ENCODE measurements at places on chromosomes 3 and 15.

DNA sequence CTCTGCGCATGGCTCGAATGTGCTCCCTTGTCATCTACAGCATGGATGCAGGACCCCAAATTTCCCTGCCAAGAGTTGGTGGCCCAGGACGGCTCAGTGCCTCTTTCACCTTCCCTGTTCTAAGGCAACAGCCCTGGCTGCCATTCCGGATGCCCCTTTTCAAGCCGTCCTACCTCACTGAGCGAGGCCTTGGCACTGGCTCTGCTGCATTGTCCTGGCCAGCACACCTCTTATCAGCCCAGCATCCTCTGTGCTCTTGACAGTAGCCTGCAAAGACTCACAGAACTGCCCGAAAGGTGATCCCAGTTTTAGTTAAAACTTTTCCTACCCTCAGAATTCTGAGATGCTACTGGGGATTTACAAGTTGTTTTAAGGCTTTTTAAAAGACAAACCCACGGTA lies 122.0 kb downstream of the MECOM start:
- DNase-seq, result no peak

DNA sequence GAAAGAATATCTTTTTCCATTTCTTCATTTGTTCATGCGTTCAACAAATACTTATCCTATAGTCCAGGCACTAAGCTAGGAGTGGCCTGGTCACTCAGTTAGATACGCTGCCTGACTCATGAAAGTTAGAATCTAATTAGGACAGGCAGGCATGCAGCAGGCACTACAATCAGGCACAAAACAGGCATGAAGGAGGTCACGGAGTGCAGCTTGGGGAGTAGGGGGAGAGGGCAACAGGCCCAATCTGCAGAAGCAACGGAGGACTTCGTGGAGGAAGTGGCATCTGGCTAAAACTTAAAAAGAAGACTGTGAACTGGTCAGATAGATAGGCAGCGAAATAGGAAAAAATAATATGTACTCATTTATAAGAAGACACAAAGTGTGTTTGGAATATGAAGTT lies 420.9 kb downstream of the MAGI1 start:
- no peak for DNase-seq

- DNase-seq, result no peak
These were observed 60.3 kb upstream of the PDZRN3 start for GRCh38 chr3:73685061-73685460.

DNA sequence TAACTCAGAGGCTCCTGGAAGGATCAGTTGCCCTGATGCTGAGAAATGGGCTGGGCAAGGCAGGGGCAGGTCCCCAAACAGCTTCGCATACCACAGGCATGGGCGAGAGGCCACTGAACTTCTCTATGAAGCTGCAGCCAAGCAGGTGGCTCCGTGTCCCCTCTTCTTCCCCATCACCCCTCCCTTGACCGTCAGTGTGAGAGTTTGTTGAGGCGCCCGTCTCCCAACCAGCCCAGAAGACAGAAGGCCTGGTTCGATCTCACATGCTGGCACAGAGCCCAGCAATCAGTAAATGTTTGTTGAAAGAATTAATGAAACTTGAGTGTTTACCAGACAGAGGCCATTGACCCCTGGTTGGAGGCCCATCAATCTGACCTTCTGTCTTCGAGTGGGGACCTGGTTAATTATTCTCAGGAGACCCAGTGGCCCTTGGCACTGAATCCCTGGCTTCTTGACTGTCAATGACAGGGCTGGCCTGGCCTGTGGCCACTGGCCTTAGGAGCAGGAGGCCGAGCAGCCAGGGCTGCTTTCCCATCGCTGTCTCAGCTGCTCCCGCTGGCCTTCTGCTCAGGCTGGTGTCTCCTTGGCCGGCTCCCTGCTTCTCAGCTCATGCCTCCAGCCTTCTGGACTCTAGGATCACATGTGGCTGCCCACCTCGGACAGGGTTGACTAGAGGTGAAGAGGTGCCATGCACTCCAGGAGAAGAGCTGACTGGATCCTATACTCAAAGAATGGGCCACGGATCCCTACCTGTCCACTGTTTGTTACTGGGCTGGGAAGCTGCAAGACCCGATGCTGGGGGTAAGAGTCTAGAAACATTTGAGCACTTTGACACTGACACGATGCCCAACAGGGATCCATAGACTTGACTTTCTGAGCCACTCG lies 113.4 kb downstream of the ASB7 start:
- DNase-seq, result no peak

Measured in T-helper 9 cell (primary cell).